WTC11 (cell line): ENCODE measurements at places on chromosomes 4 and X. TPM values are rescaled to one million over a fixed set of nuclear protein-coding genes. Genes with fewer than 3 reads are reported as not detected.

DSPP gene
- total RNA-seq = not detected in 3 replicates

RTL9 gene
- 0.07 to 0.24 TPM (median 0.11 TPM) in 3 replicates for total RNA-seq

DNA sequence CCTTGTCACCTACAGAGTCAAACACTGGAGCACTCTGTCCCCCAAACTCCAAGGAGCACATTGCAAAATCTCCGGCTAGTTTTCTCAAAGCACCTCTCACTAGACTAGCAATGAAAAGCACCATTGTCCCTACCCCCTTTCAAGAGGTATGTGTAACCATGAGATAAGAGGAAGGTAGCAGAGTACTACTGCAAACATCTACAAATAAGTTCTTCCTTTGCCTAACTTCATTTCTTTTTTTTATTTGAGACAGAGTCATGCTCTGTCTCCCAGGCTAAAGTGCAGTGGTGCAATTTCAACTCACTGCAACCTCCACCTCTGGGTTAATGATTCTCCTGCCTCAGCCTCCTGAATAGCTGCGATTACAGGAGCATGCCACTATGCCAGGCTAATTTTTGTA lies 17.7 kb downstream of the PPP4R3C start:
- H3K27me3 ChIP-seq = no peaks in the 10 kb centered on the region
- no peak overlapping the region for H3K4me3 ChIP-seq
- H3K4me1 ChIP-seq = 0 out of 2 replicates have a peak, but pooled peaks cover 4% of the 10 kb centered on the region

GRCh38 chrX:106302304-106302703 lies 134.2 kb downstream of the PWWP3B start:
- peaks cover 2% of the 10 kb centered on the region; the same call in 1 of the 2 replicates for H3K27me3 ChIP-seq
- H3K4me1 ChIP-seq = no peaks in the 10 kb centered on the region
- no peaks in the 10 kb centered on the region for H3K36me3 ChIP-seq
- H3K4me3 ChIP-seq = no peak overlapping the region
- H3K27ac ChIP-seq = no peak overlapping the region

- H3K4me1 ChIP-seq = peaks cover 7% of the 10 kb centered on the region; the same call in 1 of the 2 replicates
- no peak for DNase-seq
- no peaks in the 10 kb centered on the region for H3K27me3 ChIP-seq
- no peak overlapping the region for H3K4me3 ChIP-seq
- no peak overlapping the region for H3K27ac ChIP-seq
Measured at GRCh38 chr4:100483796-100484195, 34.0 kb downstream of the EMCN start.

GRCh38 chr4:26197018-26197779 lies 123.6 kb upstream of the RBPJ start:
- no peak for DNase-seq
- H3K36me3 ChIP-seq = no peaks in the 10 kb centered on the region
- H3K27ac ChIP-seq = no peak overlapping the region
- H3K27me3 ChIP-seq = peaks cover 3% of the 10 kb centered on the region; the same call in 1 of the 2 replicates

GRCh38 chr4:38452009-38452408 lies 212.0 kb upstream of the KLF3 start:
- peaks cover 9% of the 10 kb centered on the region for H3K4me1 ChIP-seq
- DNase-seq = no peak
- no peak overlapping the region for H3K4me3 ChIP-seq

DNA sequence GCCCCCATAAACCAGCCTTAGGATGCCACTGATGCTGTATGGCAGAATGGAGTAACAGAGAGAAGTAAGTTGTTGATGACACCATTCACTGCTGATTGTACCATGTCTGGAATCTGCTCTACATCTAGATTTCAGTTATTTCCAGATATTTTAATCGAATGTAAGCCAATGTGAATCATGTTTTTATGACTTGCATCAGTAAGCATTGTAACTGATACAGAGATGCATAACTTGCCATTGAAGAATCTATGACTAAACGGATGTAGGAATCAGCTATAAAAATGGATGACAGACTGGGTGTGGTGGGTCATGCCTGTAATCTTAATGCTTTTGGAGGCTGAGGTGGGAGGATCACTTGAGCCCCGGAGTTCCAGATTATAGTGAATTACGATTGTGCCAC lies 161.0 kb upstream of the GATB start:
- no peak overlapping the region for H3K27ac ChIP-seq
- H3K4me1 ChIP-seq = peaks cover 11% of the 10 kb centered on the region
- no peaks in the 10 kb centered on the region for H3K36me3 ChIP-seq
- no peak for DNase-seq
